ENCODE measurements at places on chromosomes 7 and 10. TPM values are rescaled to one million over a fixed set of nuclear protein-coding genes. Genes with fewer than 3 reads are reported as not detected.

Gene ZNF786
- 5.9 TPM for total RNA-seq

DNA sequence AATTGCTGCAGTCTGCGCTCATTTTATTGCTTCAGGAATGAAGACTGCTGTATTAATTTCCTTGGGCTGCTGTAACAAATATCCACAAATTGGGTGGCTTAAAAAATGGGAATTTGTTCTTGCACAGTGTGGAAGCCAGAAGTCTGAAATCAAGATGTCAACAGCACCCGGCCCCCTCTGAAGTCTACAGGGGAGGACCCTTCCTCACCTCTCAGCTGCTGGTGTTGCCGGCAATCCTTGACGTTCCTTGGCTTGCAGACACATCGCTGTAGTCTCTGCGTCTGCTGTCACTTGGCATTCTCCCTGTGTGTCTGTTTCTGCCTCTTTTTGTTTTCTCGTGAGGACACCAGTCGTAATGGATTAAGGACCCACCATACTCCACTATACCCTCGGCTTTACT lies 166.2 kb downstream of the PTPN20 start:
- no peak for DNase-seq

Gene ATOH7
- not detected for total RNA-seq

DNA sequence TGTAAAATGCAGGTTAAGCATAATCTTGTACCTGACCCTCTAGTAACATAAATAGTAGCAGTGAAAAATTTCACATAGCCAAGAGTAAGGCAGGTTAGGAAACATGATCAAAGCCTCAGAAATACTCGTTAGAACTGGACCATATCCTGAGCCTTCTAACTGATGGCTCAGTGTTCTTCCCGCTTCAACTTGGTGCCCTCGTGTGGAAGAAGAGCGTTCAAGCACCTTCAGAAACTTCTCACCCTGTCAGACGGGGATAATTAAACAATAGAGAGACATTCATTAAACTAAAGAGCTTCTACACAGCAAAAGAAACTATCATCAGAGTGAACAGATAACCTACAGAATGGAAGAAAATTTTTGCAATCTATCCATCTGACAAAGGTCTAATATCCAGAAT lies 124.5 kb downstream of the MYOF start:
- DNase-seq, result no peak

DNA sequence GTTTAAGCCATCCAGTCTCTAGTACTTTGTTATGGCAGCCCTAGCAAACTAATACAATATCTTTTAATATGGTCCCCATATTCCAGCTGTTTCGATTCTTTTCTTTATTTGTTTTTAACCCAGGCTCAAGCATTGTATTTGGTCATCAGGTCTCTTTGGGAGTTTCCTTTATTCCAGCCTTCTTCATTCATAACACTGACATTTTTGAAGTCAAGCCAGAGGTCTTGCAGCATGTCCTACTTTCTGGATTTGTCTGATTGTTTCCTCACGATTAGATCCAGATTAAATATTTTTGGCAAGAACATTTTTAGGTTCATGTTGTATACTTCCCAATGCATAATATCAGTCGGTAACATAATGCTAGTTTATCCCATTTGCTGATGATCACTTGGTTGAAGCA lies 11.8 kb downstream of the SLC25A13 start:
- no peak for DNase-seq

- no peak for DNase-seq
Measured at GRCh38 chr7:129572205-129572604, 39.3 kb upstream of the NRF1 start.

GRCh38 chr7:41870461-41871138 lies 167.7 kb upstream of the INHBA start:
- DNase-seq, result no peak

DNA sequence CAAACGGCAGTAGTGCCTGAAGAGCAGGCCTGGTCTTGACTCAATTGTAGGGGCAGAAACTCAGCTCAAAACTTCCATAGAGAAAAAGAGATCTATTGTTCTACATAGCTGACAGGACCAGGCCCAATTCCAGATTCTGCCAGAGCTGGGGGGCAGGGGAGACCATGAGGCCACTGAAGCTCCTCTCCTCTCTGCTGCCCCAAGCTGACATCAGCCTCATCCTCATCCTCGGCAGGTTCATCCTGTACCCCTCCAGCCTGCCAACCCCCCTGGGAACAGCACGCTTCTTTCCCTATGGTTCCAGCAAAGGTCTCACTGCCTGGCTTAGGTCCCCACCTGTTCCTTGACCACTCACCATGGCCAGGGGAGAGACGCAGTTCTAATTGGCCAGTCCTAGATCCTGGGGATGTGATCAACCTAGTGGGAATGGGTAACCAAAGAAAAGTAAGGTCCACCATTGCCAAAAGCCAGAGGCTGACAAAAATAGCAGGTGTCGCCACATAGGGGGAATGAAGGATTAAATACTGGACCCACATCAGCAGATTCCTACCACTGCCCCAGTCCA lies 42.9 kb downstream of the CCDC3 start:
- DNase-seq, result no peak

GRCh38 chr10:995559-995926 lies 7.3 kb downstream of the GTPBP4 start:
- DNase-seq, result no peak

Gene WEE2
- total RNA-seq, result not detected

Gene UNCX
- total RNA-seq, result not detected

Gene UCN3
- not detected for total RNA-seq

Gene PRSS37
- not detected for total RNA-seq

Gene AMPH
- 2.6 TPM for total RNA-seq

DNA sequence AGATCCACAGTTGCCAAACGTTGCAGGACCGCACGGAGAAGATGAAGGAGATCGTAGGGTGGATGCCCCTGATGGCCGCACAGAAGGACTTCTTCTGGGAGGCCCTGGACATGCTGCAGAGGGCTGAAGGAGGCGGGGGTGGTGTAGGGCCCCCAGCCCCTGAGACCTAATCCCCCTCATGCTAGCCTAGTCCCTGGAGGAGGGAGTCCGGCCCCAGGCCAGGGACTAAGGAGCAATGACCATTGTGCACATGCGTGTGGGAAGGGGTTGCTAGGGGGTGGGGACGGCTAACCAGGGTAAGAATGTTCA lies 1.5 kb upstream of the PCOLCE start:
- DNase-seq, result no peak

Gene SDK1
- 32.4 TPM for total RNA-seq

- no peak for DNase-seq
Measured at GRCh38 chr7:84138411-84138810, 56.2 kb downstream of the SEMA3A start.

Gene LIPN
- not detected for total RNA-seq

GRCh38 chr7:44280636-44280992 lies 44.8 kb downstream of the CAMK2B start:
- DNase-seq, result no peak

DNA sequence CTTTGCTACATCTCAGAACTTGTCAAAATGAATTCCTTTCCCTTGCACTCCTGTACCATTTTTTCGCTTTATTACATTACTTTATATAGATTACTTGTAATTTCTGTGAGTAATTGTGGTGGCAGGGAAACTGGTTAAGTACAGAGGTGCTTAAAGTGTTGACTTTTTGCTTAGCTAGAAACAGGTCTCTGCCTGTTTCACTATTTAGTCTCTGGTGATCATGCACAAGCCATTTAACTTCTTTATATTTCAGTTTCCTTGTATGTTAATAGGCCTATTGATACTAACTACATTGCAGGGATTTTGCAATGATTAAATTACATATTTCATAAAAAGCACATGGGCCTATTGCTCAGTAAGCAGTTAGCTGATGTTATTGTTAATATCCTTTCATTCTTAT lies 233.8 kb downstream of the PRKG1 start:
- DNase-seq, result no peak

GRCh38 chr10:113316506-113316905 lies 236.3 kb upstream of the HABP2 start:
- DNase-seq, result no peak

GRCh38 chr10:16698461-16698860 lies 118.8 kb downstream of the RSU1 start:
- DNase-seq, result no peak

Gene ALDH18A1
- 46.4 TPM for total RNA-seq

DNA sequence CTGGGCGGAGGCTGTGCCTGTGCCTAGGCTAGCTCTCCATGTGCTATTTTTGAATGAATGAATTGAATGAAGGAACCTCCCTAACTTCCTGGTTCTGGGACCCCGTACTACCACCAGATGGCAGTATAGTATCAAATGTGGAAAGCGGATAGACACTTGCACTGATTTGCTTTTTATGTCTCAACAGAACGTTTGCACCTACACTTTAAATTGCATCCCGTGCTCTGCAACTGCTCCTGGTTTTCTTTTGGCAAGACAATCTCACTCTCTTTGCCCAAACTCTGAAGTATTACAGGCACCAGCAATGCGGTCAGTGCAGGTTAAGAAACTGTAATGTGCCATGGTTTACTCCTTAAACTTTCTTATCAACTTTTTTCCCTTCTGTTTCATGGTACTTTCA lies 6.5 kb downstream of the FZD8 start:
- DNase-seq, result peak; percentile 51

- DNase-seq, result no peak
Measured at GRCh38 chr7:72109566-72109965, 302.6 kb downstream of the CALN1 start.

DNA sequence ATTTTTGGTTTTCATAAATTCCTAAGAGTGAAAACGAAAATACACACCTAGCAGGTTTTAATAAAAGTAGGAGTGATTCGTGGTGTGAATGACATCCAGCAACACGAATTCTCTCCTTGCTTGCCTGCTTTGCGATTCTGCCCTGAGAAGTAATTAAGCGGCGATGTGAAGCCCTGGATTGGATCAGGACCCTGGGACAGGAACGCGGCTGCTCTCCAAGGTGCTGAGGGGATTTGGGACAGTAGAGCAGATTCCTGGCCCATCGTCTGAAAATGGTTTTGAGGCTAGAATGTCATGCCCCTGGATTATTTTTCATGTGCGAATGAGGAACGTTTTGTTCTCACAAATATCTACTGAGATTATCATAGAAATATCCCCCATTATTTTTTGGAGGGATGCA lies 7.8 kb downstream of the NPS start:
- DNase-seq, result no peak

DNA sequence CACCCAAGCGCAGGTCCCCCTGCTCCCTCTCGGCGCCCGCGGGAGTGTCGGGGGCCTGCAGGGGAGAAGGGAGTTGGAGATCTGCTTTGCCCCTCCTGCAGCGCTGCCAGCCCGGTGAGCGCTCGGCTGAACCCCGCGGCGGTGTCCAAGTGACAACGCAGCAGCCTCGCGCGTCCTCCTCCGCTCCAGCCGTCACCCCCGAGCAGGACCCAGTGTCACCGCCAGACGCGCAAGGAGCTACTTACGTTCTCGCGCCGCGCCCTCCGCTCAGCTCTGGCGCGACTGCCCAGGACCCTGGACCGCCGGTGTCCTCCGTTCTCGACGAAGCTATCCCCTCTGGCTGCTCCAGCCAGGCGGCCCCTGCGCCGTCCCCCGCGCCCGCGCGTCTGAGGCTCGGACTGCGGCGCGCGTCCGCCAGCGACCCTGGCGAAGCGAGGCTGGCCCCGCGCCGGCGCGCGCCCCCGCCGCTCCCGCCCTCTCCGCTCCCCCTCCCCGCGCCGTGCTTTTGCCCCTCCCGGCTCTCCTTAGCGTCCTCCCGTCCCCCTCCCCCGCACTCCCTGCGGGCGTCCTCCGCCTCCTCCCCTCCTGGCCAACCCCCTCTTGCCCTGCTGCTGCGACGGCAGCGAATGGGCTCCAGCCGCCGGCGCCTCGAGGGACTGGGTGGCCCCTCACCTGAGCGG lies at the start of gene NRCAM:
Gene NRCAM, minus strand, starts transcription at position 439 of the 680 bp plus-strand sequence. CDS start 216,372 bp downstream, outside the sequence.
- DNase-seq, result peak; percentile 88

Gene ZNF33B
- 82.5 TPM for total RNA-seq

Gene AKR1C3
- 31.1 TPM for total RNA-seq

Gene SAMD9L
- total RNA-seq, result 5.4 TPM

- DNase-seq, result no peak
Measured at GRCh38 chr10:18497806-18498369, 153.5 kb downstream of the NSUN6 start.

DNA sequence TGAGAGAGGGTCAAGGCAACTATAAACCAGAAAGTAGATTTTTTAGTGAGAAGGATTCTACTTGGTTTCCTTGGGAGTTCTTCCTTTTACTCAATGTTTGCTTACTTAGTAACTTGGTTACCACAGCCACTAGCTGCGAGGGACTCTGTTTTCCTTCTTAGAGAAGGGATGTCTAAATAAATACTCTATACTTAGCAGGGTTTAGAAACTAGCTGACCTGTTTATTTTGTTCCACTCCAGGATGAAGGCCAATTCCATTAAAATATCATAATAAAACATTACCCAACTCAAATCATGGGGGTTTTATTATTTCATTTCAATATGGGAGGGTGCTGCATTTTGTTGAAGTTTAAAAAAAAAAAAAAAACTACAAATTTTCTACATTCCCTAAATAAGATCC lies 87.3 kb downstream of the PPP1R3A start:
- no peak for DNase-seq

GRCh38 chr10:59907918-59908807 lies 1.8 kb upstream of the CCDC6 start:
- DNase-seq, result peak; percentile 72

DNA sequence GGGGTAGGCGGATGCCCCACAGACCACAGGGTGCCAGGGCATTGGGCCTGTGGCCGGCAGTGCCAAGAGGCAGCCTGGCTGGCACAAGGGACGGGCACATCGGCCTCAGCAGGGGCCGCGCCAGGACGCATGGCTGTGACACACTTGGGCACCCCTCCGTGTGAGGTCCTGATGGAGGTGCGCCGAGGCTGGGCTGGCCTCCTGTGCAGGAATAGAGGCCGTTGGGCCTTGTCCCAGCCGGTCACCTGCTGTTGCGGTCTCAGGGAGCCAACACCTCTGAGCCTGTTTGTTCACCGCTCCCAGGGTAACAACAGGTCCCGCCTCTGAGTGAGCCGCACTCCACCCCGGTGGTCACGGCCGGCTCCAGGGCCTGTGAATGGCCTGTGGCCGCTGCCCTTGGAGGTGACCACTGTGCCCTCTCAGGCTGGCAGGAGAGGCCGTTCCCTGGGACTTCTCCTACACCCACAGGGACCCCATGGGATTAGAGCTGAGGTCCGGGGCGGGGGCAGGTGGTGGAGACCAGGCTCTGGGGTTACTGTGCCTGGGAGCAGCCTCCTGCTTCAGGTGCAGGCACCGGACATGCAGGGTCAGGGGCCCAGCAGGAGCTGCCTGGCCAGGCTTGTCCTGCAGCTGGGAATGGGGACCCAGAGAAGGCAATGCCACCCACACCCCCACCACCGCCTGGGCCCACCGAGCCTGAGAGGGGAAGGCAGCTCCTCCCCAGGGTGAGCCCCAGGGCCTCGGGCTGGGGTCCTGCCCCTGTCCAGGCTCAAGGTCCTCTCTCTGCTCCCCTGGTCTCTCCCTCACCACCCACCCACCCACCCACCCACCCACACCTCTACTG lies 12.0 kb downstream of the PWWP2B start:
- DNase-seq, result peak; percentile 89

- no peak for DNase-seq
Measured at GRCh38 chr10:87589645-87590051, 70.0 kb upstream of the PAPSS2 start.

DNA sequence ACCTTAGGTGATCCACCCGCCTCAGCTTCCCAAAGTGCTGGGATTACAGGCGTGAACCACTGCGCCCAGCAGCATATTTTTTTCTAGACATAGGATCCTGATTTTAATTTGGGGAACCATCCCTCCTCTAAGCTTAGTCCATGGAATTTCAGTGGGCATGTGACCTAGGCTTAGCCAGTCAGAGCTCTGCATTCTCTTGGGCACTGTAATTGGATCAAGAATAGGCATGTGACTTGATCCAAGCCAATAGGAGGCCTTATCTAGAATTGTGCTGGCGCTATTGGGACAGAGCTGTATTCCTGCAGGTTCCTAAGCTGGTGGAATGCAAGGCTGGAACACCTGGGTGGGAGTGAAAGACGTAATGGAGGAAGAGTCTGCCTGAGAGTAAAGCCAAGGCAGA lies 36.7 kb upstream of the CRTAC1 start:
- DNase-seq, result no peak

Gene FASTK
- total RNA-seq, result 201 TPM
